ENCODE measurements at places on chromosomes 1 and 21. TPM values are rescaled to one million over a fixed set of nuclear protein-coding genes. Genes with fewer than 3 reads are reported as not detected.

Gene PDPN
- 15.1 TPM for polyA plus RNA-seq

- DNase-seq, result no peak
Measured at GRCh38 chr1:187721216-187721615, 892.5 kb downstream of the PLA2G4A start.

Gene TBX19
- polyA plus RNA-seq, result 2.2 TPM

DNA sequence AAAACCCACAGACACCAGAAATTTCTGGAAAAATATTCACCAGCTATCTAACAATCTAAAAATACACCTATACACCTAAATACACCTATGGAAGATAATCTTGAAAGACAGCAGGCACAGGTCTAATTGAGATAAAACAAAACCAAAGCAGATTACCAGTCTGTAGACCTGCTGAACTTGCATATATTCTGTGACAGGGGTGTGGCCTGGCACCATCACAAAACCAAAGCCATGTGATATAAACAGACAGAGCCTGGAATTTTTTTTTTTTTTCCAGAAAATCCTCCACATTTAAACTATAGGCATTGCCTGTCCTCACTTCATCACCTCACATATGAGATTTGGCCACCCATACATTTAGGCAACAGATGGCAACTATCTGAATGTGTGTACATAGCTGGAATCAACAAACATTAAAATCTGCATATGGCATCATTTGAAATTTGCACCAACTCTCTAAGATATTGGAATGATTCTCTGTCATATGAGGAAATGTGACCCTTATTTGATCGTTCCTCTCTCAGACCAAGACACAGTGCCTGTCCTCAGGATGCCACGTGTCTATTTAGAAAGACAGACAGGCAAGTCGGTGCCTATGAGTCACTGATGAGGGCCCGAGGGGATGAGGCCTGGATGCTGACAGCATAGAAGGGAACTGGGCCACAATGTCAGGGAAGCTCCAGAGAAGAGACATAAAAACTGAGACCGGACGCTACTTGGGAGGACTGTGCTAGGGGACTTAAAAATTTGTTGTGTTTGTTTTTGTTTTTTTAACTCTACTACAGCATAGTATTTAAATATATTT lies 32.6 kb downstream of the NMNAT2 start:
- no peak for DNase-seq

- no peak for DNase-seq
Measured at GRCh38 chr1:91764471-91765115, 121.4 kb downstream of the TGFBR3 start.

Gene TGFB2
- 10.0 TPM for polyA plus RNA-seq

DNA sequence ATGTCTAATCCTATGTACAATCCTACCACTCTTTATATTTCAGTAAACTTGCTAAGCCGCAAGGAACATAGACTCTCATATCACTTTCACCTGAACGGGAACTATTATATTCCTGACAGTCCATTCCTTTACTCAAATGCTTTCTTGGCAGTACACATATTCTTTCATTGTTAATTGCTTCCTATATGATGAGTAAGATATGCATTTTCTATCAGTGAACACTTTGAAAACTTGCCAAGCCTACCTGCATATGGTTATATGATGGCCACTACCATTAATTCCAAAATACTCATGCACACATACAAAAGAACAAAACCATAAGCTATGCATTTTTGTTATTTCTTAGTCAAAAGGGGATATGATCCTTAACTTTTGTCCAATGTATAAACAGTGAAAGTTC lies 341.5 kb downstream of the VAV3 start:
- DNase-seq, result no peak

- no peak for DNase-seq
Measured at GRCh38 chr1:63690966-63691700, 82.7 kb upstream of the ROR1 start.

DNA sequence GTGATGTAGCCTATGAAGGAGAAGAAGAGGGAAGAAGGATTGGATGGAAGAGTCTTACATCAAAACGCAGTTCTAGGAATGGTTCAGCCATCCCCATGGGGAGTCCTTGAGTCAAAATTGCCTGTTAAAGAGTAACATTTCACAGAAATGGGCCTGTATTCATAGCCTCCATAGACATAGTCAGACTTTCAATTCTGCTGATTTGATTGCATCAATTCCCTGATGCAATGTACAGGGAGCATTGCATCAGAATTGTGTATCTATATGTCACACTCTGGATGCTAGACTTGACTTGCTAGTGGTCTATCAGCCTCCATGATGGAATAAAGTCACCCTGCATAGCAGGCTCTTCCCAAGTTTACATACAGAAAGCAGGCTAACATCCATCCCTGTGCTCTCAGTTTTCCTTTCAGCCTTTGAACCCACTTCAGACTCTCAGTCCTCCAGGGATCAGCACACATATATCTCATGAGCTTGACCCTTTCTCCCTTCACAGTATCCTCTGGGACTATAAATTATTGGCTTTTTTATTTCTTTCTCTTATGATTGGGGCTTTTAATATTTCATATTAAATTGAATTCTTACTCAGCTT lies 1111.7 kb upstream of the B3GALT2 start:
- no peak for DNase-seq

- DNase-seq, result no peak
Measured at GRCh38 chr1:57086154-57086553, 120.3 kb upstream of the C8B start.

DNA sequence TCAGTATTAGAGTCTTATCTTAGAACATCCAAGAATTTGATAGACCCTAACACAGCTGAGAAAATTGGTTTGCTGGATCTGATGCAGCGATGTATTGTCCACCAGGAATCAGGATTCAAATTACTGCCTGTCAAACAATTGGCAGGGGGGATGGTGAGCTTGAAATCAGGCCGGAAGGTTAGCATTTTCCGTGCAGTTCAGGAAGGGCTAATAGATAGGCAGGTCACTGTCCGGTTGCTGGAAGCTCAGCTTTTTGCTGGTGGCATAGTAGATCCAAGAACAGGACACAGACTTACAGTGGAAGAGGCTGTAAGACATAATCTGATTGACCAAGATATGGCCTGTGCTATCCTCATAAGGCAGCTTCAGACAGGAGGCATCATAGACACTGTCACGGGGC lies 127.2 kb downstream of the MACF1 start:
- DNase-seq, result no peak

DNA sequence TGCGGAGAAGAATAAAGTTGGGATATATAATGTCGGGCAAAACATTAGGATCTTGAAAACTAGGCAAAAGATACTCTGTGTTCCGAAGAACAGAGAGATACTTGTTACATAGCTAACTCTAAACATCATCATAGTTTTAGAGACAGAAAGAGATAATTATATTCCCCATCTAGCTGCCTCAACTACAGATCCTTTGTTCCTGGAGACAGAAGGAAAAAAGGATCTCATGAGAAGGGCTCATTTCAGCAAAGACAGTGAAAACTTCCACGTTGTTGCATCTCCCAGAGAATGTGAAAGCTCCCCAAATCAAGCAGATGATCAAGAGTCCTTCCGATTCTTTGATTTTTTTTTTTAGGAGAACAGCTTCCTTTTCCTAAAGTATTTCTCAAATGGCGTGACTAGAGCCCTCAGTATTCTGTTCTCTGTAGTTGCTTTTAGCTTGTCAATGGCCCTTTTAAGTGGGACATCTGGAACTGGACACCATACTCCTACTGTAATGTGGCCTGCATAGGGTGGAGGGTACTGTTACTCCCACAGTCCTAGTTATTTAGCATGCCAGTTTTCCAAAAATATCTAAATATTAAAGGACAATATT lies 1048.2 kb downstream of the TTLL7 start:
- no peak for DNase-seq
